ENCODE measurements at places on chromosomes 16 and 17. TPM values are rescaled to one million over a fixed set of nuclear protein-coding genes. Genes with fewer than 3 reads are reported as not detected.
A peak's percentile ranks its signal among the peaks of the same experiment; 100 is the strongest.

The MAP3K14 gene
- total RNA-seq: 4.3 TPM

The B4GALNT2 gene
- not detected for total RNA-seq

The LITAFD gene
- not detected for total RNA-seq

The KRT28 gene
- total RNA-seq: not detected

The NUP88 gene
- total RNA-seq: 52.8 TPM

The ZNF385C gene
- total RNA-seq: 0.66 TPM

The PABPN1L gene
- total RNA-seq: not detected

DNA sequence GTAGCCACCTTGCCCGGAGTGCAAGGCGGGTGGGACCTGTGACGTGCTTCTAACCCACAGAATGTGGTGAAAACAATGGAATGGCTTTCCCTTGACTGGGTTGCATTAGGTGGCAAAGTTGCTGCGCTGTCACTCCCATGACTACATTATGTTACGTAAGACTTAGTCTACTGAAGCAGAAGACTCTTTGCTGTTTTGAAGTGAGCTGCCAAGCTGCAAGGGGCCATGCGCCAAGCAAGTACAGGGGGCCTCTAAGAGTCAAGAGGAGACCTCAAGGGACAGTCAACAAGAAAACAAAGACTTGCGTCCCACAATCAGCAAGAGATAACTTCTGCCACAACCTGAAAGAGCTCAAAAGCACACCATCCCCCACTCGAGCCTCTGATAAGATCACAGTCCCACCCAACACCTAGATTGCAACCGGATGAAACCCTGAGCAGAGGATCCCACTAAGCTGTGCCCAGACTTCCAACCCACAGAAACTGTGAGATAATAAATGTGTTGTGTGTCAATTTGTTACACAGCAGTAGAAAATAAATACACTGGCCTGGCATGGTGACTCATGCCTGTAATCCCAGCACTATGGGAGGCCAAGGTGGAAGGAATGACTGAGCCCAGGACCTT is 16.5 kb downstream of the ANKRD11 start:
- DNase-seq: no peak

DNA sequence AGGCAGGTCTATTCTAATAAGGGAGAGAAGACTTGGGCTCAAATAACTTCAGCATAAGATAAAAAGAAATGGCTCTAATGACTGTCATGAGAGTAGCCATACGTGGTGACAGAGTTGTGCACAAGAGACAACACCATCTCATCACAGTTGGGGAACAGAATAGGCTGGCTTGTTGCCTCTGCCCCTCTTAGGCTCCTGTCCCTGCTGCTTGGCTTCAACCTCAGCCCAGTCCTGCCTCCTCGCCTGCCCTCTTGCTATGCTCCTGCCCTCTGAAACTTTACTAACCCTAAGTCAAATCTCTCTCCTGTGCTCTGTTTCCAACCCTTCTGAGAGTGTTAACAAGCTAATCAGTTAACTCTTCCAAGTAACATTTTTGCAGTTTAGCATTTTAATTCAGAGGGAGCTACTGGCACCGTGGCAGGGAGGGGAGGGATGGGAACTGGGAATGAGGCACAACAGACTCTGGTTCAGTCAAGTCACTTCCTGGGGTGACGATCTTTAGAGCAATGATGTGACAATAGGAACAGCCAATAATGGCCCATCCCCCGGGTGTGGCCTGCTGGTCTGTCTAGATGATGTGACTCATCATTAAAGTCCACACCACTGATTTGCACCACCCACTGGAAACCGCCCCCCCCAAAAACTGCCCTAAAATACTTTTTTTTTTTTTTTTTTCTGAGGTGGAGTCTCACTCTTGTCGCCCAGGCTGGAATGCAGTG is 35.5 kb downstream of the DNAH17 start:
- DNase-seq: no peak

GRCh38 chr16:30760577-30761426 is 1.1 kb downstream of the CFAP119 start:
- DNase-seq: no peak

DNA sequence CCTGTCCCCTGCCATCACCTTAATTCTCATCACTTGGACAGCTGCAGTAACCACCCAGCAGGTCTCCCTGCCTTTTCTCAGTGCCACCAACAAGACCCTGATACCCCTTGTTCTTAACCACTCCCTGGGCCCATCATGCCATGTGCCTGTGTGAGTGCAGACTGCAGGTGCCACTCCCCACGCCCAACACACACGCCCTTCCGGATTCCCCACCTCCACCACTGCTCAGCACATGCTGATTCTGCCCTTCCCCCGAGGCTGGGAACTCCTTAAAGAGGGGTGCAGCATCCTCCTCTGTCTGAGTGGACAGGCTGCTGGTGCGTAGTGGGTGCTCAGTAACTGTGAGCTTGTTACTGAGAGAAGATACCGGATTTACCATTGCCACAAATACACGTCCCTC is 52.4 kb downstream of the PLD6 start:
- no peak for DNase-seq

DNA sequence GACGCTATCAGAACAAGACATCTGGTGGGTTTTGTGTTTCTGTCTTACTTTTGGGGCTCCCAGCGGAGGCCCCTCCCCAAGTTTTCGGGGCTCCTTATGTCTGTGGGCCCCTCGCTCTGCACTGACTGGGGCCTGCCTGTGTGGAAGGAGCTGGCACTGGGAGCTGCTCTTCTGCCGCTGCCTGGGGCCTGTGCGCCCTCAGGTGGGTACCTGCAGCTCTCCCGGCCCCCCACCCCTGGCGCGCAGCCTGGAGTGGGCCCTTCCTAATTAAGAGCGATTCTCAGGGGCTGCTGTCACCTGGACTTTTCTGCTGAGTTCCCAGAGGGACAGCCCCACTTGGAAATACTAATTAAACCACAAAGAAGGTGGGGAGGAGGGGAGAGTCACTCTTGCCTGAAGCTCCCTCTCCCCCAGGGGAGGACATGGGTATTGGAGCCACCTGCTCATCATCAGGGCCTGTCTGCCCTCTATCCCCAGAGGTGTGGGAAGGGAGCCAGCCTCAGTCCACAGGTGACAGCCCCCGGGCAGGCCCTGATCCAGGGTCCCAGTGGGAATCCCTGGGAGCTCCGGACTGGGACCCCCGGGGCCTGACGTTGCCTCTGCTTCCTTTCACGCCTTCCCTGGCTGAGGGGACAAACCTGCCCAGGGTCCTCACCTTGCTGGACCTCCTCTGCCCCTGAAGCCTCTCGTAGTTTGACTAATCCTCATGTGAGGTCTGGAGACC is 36.5 kb downstream of the GSE1 start:
- no peak for DNase-seq

DNA sequence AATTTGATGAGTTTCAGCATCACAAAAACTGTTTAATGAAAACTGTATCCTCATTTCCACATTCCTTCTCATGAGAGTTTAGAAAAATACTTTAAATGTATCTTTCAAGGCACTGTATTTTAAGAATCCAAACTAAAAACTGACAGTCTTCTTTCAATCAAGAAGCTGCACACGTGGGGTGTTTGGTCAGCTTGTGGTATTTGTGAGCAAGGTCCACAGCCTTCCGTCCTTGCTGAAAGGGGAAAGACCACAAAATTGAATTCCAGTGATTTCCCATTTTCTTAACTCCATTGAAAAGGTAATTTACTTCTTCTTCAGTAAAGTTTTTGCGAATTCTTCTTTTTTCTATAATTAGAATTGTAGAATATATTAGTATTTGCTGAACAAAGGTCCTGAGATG is 3.4 kb upstream of the DYNC1LI2 start:
- DNase-seq: no peak

- no peak for DNase-seq
Measured at GRCh38 chr17:73013816-73014663, 78.4 kb downstream of the SLC39A11 start.

DNA sequence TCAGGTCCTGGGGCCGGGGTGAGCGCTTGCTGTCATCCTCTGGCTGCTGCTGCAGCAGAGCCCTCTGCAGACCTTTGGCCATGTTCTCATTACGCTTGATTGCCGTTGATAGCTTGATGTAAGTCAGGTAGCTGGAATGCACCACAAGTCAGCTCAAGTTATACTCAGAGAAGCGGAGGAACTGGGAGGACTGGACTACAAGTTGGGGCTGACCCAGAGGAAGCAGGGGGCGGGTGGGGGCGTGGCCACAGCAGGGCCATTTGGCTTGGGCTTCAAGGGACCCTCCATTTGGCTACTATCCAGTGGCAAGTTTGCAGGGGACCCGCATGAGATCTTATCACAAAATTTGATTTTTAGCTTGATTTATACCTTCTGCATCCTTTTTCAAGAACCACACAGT is 19.0 kb upstream of the EVPL start:
- DNase-seq: no peak

GRCh38 chr16:81367821-81368220 is 53.1 kb downstream of the GAN start:
- DNase-seq: no peak

DNA sequence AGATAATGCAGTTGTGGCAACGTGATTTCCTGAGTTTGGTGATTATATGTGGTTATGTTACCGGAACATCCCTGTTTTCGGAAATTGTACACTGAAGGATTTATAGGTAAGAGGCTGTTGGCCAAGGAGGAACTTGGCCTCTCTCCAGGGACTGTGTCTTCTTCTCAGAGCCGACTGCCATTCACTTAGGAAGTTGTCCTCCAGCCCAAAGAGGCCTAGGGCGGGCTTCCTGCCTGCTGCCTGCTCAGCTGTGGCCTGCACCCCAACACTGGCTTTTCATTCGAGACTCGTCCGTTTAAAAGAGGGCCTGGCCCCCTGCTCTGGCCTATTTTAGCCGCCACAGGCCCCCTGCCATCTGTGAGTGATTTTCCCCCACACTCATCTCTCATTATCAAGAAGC is 64.3 kb downstream of the ZDHHC7 start:
- no peak for DNase-seq

GRCh38 chr17:9330141-9330540 is 245.5 kb downstream of the STX8 start:
- no peak for DNase-seq

DNA sequence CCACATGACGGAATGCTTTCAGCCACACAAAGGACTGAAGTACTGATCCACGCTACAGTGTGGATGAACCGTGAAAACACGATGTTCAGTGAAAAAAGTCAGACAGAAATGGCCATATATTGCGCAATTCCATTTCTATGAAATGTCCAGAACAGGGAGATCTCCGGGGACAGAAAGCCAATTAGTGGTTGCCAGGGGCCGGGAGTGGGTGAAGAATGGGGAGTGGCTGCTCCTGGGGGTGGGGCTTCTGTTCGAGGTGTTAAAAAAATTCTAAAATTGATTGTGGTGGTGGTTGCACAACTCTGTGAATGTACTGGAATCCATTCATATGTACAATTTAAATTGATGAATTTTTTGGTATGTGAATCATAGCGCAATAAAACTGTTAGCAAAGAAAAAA is 154.8 kb upstream of the HSBP1 start:
- no peak for DNase-seq

DNA sequence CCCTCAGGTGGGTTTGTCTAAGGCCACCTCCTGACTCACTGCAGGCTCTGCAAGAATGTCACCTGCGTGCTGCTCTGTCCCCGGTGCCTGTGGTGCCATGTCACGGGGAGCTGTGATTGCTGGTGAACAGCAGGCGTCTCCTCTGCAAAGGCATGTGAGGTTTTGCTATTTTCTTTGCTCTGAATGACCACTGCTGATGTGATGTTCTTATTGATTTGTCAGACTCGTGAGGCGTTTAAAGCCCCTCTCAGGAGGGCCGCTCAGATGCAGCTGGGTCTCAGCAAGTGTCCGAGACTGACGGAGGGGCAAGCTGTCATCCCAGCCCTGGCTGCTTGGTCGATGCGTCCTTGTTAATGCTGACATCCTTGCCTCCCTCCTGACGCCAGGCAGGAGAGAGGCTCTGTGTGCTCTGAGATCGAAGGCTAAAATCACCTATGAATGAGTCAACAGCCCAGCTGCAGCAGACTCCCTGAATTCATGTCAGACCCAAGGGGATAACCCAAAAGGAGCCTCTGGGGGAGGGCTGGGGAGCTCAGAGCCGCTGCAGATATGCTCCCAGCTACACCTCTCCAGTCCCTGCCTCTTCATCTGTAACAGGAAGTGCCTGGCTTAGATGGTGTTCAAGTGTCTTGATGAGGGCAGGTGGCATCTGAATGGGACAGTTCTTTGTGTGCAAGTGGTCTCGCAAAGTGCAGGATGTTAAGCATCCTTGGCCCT is 11.8 kb upstream of the PEMT start:
- no peak for DNase-seq

DNA sequence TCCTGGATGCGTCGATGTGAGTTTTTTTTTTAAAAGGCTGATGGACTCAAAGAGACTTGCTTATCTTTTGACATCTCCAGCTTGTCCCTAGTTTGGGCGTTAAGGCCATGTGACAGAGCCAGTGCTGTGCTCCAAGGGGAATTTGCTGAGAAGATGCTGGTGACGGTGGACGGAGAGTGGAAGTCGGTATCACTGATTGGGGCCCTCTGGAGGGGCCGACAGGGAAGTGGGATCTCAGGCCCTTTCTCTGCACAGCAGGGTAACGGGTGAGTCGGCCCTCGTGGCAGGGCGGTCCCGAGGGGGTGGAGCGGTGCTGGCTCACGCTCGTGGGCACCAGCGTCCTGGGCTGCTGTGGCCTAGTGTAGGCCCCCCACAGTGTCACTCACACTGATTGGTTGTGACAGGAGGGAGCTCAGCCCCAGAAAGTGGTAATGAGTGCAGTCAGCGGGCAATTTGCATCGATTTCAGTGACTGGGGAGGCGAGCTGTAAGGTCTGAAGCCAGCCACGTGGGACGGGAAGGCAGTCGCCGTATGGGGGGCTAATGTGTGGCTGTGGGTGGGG is 91.3 kb downstream of the TBC1D16 start:
- DNase-seq: peak; percentile 34

GRCh38 chr16:74718741-74719610 is 18.3 kb upstream of the MLKL start:
- DNase-seq: no peak

DNA sequence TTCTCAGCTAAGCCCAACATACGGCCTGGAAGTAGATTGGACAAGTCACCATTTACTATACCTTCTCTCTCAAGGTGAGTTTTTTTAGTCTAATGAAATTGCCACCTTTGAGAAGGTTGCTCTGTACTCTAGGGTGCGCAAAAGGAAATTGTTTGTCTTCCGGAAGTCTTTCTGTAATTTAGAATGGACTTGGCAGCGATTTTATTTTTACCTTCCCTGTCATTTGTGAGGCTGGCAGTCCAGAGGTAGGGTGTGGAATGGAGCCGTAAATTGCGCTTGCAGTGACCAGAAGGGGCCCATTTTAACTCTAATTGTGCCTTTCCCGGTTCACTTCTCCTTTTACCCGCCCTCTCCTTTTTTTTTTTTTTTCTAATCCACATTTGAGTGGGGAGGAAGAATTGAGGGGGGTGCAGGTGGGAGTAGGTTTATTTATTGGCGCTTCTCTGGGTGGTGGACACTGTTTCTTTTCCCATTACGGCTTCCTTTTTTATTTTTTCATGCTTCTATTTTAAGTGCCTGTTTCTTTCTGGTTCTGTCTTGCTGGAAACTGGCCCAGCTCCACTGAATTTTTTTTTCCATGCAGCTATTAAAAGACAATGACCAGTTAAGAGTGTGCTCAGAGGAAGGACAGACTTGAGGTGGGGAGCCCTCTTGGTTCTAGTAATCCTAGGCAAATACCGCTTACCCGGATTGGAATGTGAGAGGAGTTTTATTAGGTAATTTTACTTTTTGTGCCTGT is 89.7 kb upstream of the CLEC18A start:
- DNase-seq: peak; percentile 34

Measured in breast epithelium (tissue), 4 donors.